ENCODE measurements at places on chromosomes 4 and X. TPM values are rescaled to one million over a fixed set of nuclear protein-coding genes. Genes with fewer than 3 reads are reported as not detected.

DNA sequence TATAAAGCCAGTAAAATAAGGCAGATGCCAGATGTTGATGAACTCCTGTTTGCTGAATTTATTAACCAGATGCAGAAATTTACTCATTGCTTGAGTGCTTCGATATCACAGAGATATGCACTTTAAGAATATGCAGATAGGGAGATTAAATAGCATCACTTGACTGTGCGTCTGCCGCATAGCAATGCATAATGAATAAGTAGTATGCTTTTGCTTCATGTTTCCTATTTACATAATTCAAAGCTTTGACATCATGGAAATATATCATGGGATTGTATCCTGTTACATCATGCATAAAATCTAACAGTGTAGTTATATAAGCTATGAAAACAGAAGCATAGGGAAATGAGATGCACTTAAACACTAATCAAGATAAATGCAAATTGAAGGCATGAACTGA lies 45.9 kb downstream of the VEGFC start:
- no peaks in the 10 kb centered on the region for H3K27me3 ChIP-seq
- no peak for DNase-seq
- no peaks in the 10 kb centered on the region for H3K36me3 ChIP-seq
- H3K27ac ChIP-seq, result no peak overlapping the region
- H3K4me1 ChIP-seq, result no peaks in the 10 kb centered on the region

DNA sequence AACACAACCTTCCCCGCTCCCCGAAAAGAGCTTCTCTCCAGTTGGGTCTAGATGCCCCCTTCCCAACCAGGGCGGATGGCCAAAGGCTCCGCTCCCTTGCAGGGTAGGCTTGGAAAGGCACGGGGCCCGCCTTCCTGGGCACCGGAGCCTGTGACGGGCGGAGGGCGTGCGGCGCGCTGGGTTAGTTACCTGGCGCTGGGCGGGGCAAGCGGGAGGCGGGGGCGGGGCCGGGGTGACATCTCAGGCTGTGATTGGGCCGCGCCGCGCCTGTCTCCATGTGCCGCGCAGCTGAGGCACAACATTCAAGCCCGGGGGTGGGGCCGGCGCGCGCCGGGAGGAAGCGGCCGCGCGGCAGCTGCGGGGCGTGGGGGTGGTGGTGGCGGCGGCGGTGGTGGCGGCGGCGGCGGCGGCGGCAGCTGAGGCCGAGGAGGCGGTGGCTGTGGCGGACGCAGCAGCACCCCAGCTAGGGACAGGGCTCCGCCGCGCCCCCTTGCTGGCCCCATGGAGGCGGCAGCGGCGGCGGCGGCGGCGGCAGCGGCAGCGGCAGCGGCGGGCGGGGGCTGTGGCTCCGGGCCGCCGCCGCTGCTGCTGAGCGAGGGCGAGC lies at the start of gene REPS2:
Gene REPS2 (plus strand): TSS at position 298 of the 604 bp plus-strand sequence. CDS start 204 bp downstream, at position 502.
- no peaks in the 10 kb centered on the region for H3K27me3 ChIP-seq
- no peak within 1 kb of the TSS for H3K4me3 ChIP-seq
- no peaks in the 10 kb centered on the region for H3K36me3 ChIP-seq
- no peaks in the 10 kb centered on the region for H3K4me1 ChIP-seq
- no peak within 1 kb of the TSS for H3K27ac ChIP-seq
- peak; percentile 67 for DNase-seq

GRCh38 chrX:20527558-20528011 lies 260.9 kb upstream of the RPS6KA3 start:
- H3K27ac ChIP-seq, result no peak overlapping the region
- H3K27me3 ChIP-seq, result no peaks in the 10 kb centered on the region
- no peak overlapping the region for H3K4me3 ChIP-seq
- peaks cover 10% of the 10 kb centered on the region for H3K4me1 ChIP-seq
- H3K36me3 ChIP-seq, result no peaks in the 10 kb centered on the region

Gene FABP2
- total RNA-seq, result not detected

- H3K27me3 ChIP-seq, result no peaks in the 10 kb centered on the region
- H3K4me3 ChIP-seq, result no peak overlapping the region
- DNase-seq, result no peak
- no peak overlapping the region for H3K27ac ChIP-seq
- H3K36me3 ChIP-seq, result no peaks in the 10 kb centered on the region
- H3K4me1 ChIP-seq, result no peaks in the 10 kb centered on the region
These were observed 100.6 kb downstream of the KCNIP4 start for GRCh38 chr4:21848021-21848420.

Gene CDKL2
- total RNA-seq, result 0.39 TPM

Gene MTMR8
- total RNA-seq, result 8.3 TPM

DNA sequence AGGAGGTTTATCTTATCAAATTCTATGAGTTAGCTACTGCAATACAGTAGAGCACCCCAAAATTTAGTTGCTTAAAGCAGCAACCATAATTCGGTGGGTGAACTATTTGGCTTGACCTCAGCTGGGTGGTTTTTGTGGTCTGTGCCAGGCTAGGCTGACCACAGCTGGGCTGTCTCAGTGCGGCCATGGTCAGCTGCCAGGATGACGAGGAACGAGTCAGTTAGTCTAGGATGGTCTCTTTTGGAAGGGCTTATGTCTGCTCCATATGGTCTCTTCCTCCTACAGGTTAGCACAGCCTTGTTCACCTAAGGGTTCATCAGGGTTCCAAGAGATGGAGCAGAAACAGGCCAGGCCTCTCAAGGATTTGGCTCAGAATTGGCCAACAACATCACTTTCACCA lies 210.4 kb downstream of the PALLD start:
- H3K27me3 ChIP-seq, result no peaks in the 10 kb centered on the region
- H3K4me1 ChIP-seq, result no peaks in the 10 kb centered on the region
- no peak overlapping the region for H3K27ac ChIP-seq

GRCh38 chr4:95850161-95850560 lies 10.3 kb downstream of the PDHA2 start:
- no peak for DNase-seq
- H3K27ac ChIP-seq, result no peak overlapping the region
- H3K27me3 ChIP-seq, result no peaks in the 10 kb centered on the region
- H3K4me3 ChIP-seq, result no peak overlapping the region
- no peaks in the 10 kb centered on the region for H3K36me3 ChIP-seq

- no peaks in the 10 kb centered on the region for H3K4me1 ChIP-seq
- DNase-seq, result no peak
- H3K36me3 ChIP-seq, result no peaks in the 10 kb centered on the region
These were observed 63.6 kb downstream of the STARD8 start for GRCh38 chrX:68710870-68711576.
